Fibroblast of skin of back (primary cell): ENCODE measurements at places on chromosomes 6 and 20.

- no peak for DNase-seq
Observed at GRCh38 chr20:9809271-9809670, 29.6 kb downstream of the PAK5 start.

DNA sequence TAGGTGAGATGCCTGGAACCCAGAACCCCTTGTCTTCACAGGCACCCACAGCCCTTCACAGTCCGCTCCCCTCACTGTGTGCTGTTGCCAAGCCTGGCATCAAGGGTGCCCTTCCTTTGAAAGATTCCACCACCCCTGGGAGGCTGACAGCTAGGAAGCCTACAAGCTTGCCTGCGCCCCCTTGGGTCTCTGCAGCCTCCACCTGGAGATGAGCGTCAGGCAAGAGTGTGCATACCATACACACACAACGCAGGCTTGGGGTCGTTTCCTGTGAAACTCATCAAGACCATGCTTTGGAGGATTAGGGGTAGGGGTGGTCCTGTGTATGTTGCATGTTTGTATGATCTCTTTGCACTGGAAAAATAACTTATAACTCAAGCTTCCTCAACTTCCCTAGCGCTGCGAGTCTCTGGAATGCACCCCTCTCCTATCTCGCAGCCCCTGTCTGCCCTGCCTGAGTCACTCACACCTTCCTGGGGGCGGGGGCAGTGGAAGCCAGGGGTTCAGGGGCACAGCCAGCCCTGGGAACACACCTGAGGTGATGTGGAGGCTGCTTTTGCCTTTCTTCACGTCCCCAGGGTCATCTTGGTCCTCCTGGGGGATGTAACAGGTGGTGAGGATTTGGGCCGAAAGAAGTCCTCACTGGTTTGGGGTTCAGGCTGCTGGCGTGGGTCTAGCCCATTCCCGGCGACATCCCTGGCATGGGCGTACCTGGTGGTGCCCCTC is 67.2 kb downstream of the SSR1 start:
- DNase-seq = no peak

- DNase-seq = no peak
Observed at GRCh38 chr6:48067148-48067712, 43.8 kb downstream of the PTCHD4 start.

GRCh38 chr20:3981132-3981452 is 34.3 kb downstream of the RNF24 start:
- no peak for DNase-seq

- DNase-seq = peak; percentile 97
Observed at GRCh38 chr6:5981126-5982026, 25.3 kb downstream of the NRN1 start.

- DNase-seq = peak; percentile 17
Observed at GRCh38 chr6:64034291-64034690, 398.7 kb downstream of the PHF3 start.

DNA sequence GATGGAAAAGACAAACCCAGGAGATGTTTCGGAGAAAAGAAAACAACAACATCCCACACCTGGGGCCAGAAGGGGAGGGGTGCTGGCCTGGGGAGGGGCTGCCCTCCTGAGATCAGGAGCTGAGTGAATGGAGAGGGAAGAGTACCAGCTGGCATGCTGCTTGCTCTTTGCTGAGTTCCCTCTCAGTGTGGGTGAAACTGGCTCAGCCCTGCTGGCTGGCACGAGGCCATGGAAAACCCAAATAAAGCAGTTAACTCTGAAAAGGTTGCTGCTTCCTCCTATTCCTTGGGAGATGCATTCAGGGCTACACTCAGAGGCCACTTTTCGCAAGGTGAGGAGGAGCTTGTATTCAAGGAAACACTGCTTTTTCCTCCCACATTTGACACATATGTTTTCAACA is 8.0 kb upstream of the KCNK16 start:
- no peak for DNase-seq

DNA sequence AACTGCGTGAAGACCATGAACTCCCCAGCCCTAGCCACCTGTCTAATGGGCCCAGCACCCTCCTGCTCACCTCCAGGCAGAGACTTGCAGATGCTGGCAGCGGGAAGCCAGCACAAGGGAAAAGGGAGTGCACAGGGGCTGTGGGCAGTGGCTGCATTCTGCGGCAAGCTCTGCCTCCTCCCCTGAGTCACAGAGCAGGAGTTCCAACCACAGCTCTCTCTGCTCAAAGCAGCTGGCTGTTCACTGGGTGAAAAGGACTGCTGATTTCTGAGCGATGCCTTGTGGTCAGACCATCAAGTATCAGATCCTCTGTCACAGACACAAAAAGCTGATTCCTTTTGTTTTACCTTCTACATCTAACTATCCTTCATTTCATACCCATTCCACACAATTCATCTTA is 10.5 kb downstream of the NKX2-2 start:
- no peak for DNase-seq

DNA sequence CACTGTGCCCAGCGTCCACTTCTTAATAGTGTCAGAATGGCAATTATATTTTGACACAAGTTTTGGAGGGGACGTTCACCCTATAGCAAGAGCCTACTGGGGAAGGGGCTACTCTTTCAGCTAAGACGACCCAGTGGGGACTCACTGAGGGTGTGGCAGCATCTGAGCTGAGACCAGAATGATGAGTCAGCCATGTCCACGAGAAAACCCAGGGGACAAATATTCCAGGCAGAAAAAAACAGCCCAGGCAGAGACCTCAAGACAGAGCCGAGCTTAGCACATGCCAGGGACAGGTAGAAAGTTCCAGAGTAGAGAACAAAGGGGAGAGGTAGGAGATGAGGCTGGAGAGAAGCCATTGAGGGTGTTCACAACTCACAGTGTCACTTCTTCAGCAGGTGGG is 11.2 kb downstream of the CNBD2 start:
- peak; percentile 43 for DNase-seq

GRCh38 chr20:37270576-37271420 is 9.2 kb upstream of the GHRH start:
- peak; percentile 46 for DNase-seq

DNA sequence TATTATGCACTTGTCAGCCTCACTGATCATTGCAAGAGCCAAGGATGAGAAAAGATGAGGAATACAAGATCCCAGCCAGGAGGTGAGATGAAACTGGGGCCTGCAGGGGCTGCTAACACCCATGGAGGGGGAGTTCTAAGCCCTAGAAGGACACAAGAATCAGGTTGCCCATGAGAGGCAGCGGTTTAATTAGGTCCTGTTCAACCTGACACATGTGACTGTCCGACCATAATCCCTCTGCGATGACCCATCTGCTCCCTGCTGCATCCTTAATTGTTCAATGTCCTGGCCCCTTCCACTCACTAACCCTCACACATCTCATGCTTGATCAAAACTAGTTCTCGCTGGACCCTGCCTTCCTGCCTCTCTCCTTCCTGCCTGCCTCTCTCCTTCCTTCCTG is 52.2 kb upstream of the NNAT start:
- DNase-seq = no peak

DNA sequence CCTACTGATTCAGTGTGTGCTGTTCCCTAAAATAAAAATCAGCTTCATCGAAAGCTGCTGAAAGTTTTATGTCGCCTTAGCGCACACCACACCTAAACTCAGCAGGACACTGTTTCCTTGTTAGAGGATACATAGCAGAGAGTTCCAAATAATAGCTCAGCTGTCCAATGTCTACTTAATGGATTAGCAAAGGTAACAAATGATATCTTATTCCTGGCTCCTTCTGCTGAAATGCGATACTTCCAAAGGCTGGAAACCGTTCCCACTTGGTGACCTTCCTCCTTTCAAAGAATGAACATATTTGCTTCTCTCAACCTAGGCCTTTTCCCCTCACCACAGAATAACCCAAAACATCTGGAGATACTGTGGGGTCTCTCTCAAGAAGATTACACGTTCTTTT is 189.5 kb upstream of the GMDS start:
- no peak for DNase-seq

- DNase-seq = no peak
Observed at GRCh38 chr6:36570264-36570663, 23.0 kb upstream of the STK38 start.

DNA sequence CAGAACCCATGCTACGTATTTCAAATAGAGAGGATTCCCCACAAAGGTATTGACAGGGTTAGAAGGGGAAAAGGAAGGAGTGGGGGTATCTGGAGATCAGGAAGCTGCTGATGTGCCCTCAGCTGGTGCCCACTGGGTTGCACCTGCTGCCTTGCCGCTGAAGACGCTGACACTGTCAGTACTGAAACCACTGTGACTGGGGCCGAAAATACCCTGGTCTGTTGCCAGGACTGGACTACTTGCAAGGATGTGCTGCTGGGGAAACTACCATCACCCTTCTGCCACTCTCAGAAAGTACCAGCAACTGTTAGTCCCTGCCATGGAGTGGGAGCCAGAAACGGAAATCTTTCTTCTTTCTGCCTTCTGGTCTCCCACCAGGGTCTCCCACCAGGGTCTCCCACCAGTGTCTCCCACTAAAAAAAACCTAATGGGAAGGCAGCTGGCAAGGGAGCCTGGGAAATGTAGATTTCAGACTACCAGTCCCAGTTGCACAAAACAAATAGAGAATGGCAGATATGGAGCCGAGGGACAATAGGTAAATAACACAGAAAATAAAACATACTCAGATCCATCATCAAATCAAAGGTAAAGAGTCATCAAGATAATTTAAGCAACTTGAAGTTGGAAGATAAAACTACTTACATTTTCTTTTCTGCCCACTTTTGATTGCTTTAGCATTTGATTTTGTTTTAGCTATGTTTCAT is 204.8 kb downstream of the TPBG start:
- no peak for DNase-seq

GRCh38 chr20:7773511-7773910 is 166.7 kb downstream of the HAO1 start:
- DNase-seq = no peak

DNA sequence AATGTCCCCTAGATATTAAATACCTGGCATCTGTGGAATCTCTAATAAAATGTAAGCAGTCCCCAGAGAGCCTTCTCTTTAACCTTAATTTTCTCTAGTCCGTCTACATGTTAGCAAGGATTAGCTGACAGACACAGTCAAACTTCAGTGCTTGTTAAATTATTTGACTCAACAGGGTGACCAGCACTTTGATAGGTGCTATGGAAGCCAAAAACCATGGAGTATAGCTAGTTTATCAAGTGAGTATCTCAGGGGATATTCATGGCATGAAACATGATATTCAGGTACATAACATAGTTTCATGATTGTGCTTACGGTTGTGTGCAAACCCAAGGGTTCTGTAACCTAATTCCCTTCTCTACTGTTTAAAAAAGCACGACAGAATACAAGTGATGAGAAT is 3.9 kb downstream of the RHAG start:
- no peak for DNase-seq

DNA sequence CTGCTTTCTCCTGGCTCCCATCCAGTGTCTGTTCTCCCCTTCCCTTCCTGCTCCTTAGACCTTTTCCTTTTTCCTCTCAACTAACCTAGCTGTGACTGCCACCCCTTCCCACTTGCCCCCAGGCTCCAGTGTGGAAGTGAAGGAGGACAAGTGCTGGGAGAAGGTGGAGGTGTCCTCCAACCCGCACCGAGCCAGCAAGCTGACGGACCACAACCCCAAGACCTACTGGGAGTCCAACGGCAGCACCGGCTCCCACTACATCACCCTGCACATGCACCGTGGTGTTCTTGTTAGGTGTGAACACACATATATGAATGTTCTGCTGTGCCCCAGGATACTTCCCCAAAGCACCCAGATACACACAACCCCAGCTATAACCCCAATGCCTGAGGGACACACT is 18.5 kb downstream of the CUL9 start:
- no peak for DNase-seq

DNA sequence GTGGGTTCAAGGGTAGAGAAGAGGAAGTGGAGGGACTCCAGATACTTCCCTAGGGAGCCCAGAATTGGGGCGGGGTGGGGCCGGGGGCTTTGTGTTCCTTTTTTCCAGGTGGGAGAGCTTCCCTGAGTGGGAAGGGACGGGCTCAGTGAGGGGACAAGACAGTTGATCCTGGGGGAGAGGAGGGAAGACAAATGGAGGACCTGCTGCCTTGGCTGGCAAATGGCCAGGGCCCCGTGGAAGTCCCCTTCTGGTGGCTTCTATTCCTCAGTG is 2.6 kb downstream of the CTSZ start:
- DNase-seq = no peak

DNA sequence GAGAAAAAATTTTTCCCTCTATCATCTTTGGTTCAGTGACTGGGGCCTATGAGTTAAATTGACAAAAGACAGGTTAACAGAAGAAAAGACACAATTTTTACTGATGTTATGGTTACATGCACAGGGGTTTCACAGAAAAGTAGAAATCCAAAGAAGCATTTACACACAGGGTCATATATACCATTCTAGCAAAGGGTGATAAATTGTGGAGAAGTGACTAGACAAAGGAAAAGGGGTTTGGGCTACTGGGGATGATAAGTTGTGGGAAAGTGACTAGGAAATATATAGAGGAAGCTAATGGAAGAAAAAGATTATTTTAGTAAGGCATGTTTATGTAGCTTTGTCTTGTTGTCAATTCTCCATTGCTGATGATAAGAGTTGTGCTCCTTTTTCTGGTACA is 276.7 kb upstream of the JARID2 start:
- no peak for DNase-seq

- peak; percentile 78 for DNase-seq
Observed at GRCh38 chr6:15922510-15923250, 206.2 kb upstream of the MYLIP start.

DNA sequence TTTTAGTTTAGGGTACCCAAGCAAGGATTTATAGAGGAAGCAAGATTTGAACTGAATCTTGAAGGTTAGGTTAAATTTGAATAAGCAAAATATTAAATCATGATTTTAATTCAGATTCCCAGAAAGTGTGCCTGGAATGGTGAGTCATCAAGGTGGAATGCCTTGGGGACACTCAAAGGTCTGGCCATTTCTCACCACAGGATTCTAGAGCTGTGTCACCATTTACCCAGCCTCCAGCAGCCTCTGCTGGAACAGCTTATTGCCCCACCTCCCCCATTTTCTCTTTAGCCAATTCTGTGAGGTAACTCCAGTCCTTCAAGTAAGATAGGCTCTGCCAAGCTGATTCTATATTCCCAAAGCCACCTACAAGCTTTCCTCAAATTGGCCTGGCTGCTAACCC is 181.4 kb downstream of the SIM1 start:
- peak; percentile 92 for DNase-seq

- no peak for DNase-seq
Observed at GRCh38 chr6:29941916-29942274, 437 bp upstream of the HLA-A start.
